Immature natural killer cell (primary cell): ENCODE measurements at places on chromosomes 4 and X. TPM values are rescaled to one million over a fixed set of nuclear protein-coding genes. Genes with fewer than 3 reads are reported as not detected.

Gene UNC5C
- polyA plus RNA-seq, result not detected

DNA sequence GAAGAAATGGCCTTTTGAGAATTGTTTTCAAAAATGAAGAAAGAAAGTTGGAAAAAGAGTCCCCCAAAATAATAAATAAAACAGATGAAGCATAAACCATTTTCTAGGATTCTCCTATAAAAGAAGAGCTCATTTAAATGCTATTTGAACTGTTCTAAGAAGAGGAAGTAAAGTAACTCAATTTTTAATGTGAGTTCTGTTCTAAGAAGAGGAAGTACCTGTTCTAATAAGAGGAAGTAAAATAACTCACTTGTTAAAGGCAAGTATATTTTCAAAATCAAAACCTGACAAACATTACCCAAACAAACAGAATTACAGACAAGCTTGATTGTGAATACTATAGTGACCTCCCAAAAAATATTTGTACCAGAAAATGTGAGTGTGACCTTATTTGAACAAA lies 1326.3 kb downstream of the C4orf33 start:
- H3K36me3 ChIP-seq, result no peaks in the 10 kb centered on the region
- no peaks in the 10 kb centered on the region for H3K27me3 ChIP-seq
- H3K27ac ChIP-seq, result no peak overlapping the region
- no peak for DNase-seq
- H3K4me3 ChIP-seq, result no peak overlapping the region
- no peaks in the 10 kb centered on the region for H3K4me1 ChIP-seq

DNA sequence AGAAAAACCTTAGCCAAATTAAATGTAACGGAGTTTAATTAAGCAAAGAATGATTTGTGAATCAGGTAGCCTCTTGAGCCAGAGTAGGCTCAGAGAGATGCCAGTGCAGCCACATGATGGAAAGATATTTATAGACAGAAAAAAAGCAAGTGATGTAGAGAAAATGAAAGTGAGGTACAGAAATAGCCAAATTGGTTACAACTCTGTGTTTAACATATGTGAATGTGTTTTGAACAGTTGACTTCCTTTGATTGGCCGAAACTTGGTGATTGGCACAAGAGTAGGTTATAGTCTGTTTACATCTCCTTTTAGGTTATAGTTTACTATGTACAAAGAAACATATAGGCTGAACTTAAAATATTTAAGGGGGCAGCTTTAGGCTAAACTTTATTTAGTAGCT lies 459.9 kb upstream of the BOD1L1 start:
- no peak for DNase-seq
- no peaks in the 10 kb centered on the region for H3K36me3 ChIP-seq
- no peak overlapping the region for H3K27ac ChIP-seq
- H3K4me1 ChIP-seq, result no peaks in the 10 kb centered on the region

GRCh38 chr4:186765673-186766546 lies 42.3 kb upstream of the FAT1 start:
- H3K36me3 ChIP-seq, result no peaks in the 10 kb centered on the region
- H3K27me3 ChIP-seq, result peaks cover 3% of the 10 kb centered on the region
- no peak for DNase-seq
- no peak overlapping the region for H3K4me3 ChIP-seq
- no peak overlapping the region for H3K27ac ChIP-seq
- no peaks in the 10 kb centered on the region for H3K4me1 ChIP-seq

DNA sequence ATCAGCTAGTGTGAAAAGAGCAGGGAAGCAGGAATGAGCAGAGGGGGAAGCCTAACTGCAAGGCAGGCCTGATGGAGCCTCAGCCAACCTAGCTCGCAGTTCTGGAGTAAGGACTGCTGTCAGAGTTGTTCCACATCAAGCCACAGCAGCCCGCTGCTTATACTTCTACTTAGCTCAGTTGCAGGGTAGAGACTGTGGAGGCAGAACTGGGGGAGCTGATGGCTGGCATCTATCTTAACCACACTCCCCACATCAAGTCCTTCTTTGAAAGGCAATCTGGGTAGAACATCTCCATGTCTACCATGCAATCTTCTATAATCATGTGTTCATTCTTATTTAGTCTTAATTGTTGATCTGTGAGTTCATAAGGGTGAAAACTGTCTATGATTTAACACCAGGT lies 46.1 kb downstream of the DDX60 start:
- H3K36me3 ChIP-seq, result peaks cover 53% of the 10 kb centered on the region
- H3K27me3 ChIP-seq, result no peaks in the 10 kb centered on the region
- no peak for DNase-seq
- no peak overlapping the region for H3K4me3 ChIP-seq
- H3K4me1 ChIP-seq, result no peaks in the 10 kb centered on the region

GRCh38 chrX:119624951-119625668 lies 18.9 kb upstream of the NKRF start:
- no peak for DNase-seq
- H3K27ac ChIP-seq, result peak overlapping the region; percentile 51
- no peaks in the 10 kb centered on the region for H3K27me3 ChIP-seq
- no peak overlapping the region for H3K4me3 ChIP-seq

DNA sequence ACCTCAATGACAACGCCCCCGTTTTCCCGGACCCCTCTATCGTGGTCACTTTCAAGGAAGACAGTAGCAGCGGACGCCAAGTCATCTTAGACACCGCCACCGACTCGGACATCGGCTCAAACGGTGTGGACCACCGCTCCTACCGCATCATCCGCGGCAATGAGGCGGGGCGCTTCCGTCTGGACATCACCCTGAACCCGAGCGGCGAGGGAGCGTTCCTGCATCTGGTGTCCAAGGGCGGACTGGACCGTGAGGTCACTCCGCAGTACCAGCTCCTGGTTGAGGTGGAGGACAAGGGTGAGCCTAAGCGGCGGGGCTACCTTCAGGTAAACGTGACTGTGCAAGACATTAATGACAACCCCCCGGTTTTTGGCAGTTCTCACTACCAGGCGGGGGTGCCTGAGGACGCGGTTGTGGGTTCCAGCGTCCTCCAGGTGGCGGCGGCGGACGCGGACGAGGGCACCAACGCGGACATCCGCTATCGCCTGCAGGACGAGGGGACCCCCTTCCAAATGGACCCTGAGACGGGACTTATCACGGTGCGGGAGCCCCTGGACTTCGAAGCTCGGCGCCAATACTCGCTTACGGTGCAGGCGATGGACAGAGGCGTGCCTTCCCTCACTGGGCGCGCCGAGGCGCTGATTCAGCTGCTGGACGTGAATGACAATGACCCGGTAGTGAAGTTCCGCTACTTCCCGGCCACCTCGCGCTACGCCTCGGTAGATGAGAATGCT lies 2.2 kb downstream of the FAT4 start:
- peaks cover 9% of the 10 kb centered on the region for H3K27me3 ChIP-seq
- H3K4me1 ChIP-seq, result peaks cover 84% of the 10 kb centered on the region
- H3K4me3 ChIP-seq, result peak overlapping the region; percentile 93
- peaks cover 13% of the 10 kb centered on the region for H3K36me3 ChIP-seq
- peak overlapping the region; percentile 80 for H3K27ac ChIP-seq

DNA sequence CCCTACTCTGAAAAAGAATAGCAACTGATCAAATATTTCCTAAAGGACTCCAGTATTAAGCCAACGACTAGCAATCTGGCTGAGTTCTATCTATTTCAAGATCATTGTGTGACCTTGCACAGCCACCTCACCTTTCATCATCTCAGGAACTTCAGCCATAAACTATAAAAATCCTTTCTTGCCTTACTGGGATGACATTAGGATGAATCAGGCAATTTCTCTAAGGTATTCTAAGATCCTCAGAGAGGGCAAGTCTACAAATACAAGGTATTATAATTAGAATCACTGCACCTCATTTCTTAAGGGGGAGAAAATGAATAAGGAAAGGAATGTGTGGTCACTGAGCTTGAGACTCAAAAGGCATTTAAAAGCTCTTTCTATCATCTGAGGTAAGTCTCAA lies 152.6 kb downstream of the GRIA3 start:
- H3K36me3 ChIP-seq, result no peaks in the 10 kb centered on the region
- no peak overlapping the region for H3K4me3 ChIP-seq
- no peaks in the 10 kb centered on the region for H3K4me1 ChIP-seq
- H3K27me3 ChIP-seq, result no peaks in the 10 kb centered on the region

GRCh38 chr4:7632971-7633370 lies 198.2 kb upstream of the PSAPL1 start:
- DNase-seq, result no peak
- H3K4me3 ChIP-seq, result no peak overlapping the region
- peaks cover 8% of the 10 kb centered on the region for H3K27me3 ChIP-seq
- H3K4me1 ChIP-seq, result peaks cover 30% of the 10 kb centered on the region
